ENCODE measurements at places on chromosomes 7 and 10.

GRCh38 chr7:135811506-135811905 is 62.9 kb upstream of the FAM180A start:
- no peak for DNase-seq

- no peak for DNase-seq
These were observed 1170.0 kb downstream of the XPNPEP1 start for GRCh38 chr10:108753326-108753725.

GRCh38 chr10:79936625-79937615 is 12.0 kb downstream of the SFTPD start:
- DNase-seq = peak; percentile 26

GRCh38 chr10:7952266-7952665 is 102.2 kb upstream of the GATA3 start:
- DNase-seq = no peak

DNA sequence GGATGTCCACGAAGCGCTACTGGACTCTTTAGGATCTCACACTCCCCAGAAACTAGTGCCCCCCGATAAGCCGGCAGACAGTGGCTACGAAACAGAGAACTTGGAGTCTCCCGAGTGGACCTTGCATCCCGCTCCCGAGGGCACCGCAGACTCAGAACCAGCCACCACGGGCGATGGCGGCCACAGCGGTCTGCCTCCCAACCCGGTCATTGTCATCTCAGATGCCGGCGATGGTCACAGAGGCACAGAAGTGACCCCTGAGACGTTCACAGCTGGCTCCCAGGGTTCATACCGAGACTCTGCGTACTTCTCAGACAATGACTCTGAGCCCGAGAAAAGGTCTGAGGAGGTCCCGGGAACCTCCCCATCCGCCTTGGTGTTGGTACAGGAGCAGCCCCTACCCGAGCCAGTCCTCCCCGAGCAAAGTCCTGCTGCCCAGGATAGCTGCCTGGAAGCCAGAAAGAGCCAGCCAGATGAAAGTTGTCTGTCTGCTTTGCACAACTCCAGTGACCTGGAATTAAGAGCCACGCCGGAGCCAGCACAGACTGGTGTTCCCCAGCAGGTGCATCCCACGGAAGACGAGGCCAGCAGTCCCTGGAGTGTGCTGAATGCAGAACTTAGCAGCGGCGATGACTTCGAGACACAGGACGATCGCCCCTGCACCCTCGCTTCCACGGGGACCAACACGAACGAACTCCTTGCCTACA is 17.6 kb upstream of the BHLHA15 start:
- DNase-seq = no peak

DNA sequence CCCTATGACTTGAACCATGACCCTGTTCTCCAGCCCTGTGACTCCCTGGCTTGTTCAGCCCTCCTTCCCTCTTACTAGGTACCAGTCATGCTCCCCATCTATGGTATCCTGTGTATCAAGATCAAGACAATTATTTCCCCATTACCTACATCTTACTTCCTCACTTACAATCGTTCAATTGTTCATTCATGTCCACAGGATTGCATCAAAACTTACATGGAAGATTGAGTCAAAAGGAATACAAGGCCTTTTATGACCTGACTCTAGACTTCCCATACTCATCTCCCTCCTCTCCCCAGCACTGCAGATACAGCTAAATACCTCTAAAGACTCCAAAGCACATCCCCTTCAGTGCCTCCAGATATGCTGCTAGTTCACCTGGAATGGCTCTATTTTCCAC is 109.2 kb downstream of the CTTNBP2 start:
- no peak for DNase-seq

DNA sequence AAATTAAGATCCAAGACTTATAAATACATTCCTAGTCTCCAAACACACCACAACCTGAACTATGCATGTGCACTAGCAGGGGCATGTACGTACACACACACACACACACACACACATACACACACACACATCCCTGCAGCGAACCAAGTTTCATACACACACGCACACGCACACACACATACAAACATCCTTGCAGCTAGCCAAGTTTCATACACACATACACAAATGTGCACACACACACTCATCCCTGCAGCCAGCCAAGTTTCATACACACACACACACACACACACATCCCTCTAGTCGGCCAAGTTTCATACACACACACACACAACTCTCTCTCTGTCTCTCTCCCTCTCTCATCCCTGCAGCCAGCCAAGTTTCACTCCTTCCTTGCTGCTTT is 82.7 kb upstream of the WIPF3 start:
- DNase-seq = peak; percentile 59

GRCh38 chr10:100744136-100744986 is 1.0 kb upstream of the PAX2 start:
- DNase-seq = no peak

GRCh38 chr10:97023401-97024167 is 162.2 kb downstream of the SLIT1 start:
- no peak for DNase-seq

GRCh38 chr7:14395860-14396259 is 406.4 kb upstream of the ETV1 start:
- DNase-seq = no peak

GRCh38 chr7:3650844-3651243 is 349.8 kb downstream of the SDK1 start:
- no peak for DNase-seq

DNA sequence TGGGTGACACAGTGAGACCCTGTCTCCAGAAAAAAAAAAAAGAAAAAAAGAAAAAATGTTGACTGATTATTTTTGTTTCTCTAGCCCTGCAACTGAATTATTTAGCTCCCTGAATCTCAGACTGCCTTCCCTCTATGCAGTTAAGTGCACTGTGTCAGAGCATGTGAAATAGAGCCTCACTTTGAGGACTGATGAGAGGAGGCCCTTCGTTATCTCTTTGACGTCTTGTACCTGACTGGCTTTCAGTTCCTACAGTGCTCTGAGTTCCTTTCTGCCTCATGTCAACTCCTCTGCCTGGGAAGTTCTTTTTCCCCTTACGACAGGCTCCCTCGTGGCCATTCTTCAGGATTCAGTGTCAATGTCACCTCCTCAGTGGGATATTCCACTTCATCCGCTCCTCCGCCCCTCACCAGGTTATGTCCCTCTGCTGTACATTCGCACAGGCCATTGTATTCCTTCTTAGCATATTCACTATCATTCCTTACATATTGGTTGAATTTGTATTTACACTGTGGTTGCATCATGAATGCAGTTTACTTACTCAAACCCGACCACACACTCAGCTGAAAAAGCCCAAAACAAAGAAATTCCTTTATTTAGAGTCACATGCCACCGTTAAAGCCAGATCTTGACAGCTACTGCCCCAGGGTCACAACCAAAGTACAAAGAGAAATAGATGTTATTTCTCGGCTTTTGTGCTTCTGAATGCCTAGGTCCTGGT is 18.1 kb upstream of the CAMK2G start:
- no peak for DNase-seq

DNA sequence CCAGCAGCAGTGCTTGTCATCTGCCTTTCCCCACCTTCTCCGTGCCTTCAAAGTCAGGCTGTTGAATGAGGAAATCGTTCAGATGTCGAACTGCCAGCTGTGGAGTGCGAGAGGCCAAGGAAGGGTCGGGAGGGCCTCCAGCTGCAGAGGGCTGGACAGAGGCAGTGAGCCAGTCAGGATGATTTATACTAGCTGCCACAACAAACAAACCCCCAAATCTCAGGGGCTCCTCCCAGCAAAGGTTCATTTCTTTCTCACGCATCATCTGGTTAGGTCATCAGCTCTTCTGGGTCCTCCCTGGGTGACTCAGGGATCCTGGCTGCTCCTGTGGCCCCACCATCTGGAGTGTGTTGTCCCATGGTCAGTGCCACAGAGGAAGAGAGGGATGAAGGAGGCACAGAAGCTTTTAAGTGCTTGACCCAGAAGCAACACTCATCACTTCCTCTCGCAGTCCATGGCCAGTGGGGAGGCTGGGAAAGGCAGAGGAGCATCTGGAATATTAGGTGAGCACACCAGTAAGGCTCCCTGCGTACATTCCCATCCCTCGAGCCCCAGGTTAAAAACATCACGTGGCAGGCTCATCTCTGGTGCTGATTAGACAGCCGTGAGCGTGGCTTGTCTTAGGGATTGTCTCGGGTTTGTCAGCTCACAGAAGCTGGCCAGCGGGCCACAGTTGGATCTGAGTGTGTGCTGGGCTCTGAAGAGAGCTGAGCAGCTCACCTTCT is 140.7 kb downstream of the RGS10 start:
- peak; percentile 83 for DNase-seq

GRCh38 chr7:25777969-25778708 is 373.9 kb upstream of the NFE2L3 start:
- DNase-seq = no peak

DNA sequence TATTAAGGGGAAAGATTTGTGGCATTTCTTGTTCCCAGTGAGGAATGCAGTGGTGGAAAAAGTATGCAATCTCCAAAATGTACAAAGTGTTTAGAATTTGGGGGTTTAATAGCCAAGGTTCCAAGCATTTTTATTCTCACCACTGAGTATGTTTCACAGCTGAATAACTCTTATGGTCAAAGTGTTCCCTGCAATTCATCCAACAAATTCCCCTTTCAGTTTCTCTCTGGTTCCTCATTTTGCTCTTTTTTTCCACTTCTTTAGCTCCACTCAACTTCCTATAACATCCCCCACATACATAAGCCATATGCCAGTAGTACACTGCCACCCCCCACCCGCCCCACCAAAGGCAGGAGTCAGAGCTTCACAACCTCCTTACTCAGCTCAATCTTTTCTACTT is 4.6 kb downstream of the HECW1 start:
- no peak for DNase-seq

- DNase-seq = no peak
These were observed 82.7 kb upstream of the GPR22 start for GRCh38 chr7:107387128-107387527.

- DNase-seq = no peak
These were observed 171.5 kb downstream of the AKR1D1 start for GRCh38 chr7:138247568-138248333.

DNA sequence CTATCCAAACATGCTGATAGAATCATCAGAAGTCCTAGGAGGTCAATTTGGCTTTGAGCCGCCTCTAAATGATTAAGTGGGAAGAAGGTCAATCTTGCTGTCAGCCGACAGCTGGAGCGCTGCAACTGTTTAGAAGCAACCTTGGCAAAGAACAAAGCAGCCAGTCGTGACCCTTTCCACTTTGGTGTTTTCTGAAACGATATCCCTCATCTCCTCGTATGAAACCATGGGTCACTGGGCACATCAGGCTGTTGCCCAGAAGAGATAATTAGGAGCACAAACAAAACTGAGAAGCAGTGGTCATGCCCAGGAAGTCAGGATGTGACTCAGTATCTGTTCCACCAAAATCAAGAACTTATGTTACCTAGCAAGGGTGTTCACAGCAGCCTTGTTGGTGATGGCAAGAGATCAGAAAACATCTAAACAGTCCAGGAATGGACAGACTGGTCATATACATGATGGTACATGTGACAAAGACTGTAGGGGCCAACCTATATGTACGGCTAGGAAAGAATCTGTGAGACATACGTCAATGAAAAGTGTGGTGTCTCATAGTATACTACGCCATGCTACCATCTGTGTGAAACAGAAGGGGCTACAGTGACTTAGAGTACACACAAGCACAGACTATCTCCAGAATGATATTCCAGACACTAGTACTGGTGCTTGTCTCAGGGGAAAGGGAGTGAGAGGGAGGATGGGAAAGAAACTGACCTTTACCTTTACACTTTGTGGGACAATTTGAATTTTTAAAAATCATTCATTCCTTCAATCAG is 22.4 kb downstream of the STN1 start:
- DNase-seq = no peak

DNA sequence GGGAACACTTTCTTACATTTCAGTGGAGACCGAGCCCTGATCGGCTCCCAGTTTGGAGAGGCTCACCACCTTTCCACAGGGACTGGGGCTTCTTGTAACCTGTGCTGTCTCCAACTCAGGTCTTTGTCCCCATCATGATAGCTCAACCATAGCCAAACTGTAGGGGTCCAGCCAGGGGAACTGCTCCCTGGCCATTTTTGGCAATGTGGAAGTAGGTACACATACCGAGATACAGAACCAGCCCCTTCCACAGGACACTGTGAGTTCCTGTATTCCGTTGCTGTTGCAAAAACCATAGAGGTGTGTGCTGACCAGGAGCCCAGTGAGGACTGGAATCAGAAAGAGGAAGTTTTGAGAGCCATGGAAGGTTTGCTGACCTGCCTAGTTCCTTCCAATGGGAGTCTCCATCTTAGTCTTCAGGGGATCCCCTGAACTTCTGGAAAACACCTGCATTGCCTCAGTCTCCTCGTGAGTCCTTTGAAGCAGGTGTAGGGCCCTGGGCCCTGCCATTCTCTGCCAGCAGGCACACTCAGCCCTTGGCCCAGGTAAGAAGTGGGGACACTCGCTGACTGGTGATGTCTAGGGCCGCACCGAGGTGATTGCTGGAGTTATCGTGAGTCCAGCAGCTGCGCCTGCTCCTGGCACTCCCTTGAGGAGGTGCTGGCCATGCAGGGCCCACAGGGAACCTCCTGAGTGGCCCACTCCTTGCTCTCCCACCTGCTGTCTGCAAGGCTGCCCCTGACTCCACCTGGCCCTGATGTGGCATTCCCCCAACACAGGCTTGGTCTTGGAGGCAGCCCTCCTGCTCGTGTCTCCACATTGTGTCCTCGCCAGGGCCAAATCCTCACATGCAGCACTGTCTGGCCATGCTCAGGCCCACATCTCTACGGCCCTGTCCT is 11.2 kb downstream of the WDFY4 start:
- DNase-seq = no peak

- no peak for DNase-seq
These were observed 71.0 kb upstream of the NKX6-2 start for GRCh38 chr10:132856869-132857524.

DNA sequence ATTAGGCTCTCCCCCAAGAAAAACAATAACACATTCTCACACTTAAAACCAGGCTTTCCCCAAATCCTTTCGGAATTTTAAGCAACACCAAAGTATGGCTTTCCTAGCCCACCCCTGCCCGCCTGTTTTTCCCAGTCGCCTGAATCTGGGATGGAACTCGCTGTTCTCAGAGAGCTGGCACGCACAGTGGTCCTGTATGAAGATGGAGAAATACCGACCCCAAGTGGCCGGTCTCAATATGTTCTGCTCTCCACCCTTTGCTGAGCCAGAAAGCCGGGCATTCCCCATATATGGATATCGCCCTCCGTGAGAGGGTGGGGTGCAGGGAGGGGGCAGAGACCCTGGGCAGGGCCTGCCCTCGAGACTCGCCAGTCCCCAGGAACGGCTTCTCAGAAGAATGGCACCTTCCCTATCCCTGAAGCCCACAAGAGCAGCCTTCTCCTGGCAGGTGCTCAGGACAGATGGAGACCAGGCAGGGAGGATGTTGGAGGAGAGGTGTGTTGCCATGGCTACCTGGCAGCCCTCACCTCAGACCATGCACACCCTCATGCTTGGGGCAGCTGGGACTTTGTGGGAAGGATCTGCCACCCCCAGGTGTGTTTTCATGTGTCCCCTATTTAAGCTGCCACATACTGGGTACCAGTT is 3.4 kb downstream of the TACR2 start:
- peak; percentile 81 for DNase-seq

- DNase-seq = no peak
These were observed 16.8 kb upstream of the CCDC172 start for GRCh38 chr10:116307455-116307854.

DNA sequence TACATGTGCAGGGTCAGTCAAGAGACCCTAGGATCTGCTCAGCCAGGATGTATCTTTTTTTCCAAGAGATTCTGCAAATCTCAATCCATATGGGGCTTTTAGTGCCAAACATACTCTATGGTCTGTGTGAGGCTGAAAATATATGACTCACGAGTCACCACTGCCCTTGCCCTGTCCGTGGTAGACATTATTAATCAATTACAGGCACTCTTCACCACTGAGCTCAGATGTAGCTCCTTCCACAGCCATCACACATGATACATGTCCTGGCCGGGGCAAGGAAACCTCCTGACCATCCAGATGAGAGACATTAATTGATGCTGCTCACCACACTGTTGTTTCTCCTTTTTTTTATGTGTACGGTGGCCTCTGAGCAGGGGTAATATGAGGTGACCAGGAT is 90.2 kb upstream of the RET start:
- no peak for DNase-seq

All from muscle of back (tissue), 13 donors.